ENCODE measurements at places on chromosomes 12 and 14. TPM values are rescaled to one million over a fixed set of nuclear protein-coding genes. Genes with fewer than 3 reads are reported as not detected.

- no peak for DNase-seq
These were observed 29.1 kb downstream of the BBOF1 start for GRCh38 chr14:74048281-74048680.

DNA sequence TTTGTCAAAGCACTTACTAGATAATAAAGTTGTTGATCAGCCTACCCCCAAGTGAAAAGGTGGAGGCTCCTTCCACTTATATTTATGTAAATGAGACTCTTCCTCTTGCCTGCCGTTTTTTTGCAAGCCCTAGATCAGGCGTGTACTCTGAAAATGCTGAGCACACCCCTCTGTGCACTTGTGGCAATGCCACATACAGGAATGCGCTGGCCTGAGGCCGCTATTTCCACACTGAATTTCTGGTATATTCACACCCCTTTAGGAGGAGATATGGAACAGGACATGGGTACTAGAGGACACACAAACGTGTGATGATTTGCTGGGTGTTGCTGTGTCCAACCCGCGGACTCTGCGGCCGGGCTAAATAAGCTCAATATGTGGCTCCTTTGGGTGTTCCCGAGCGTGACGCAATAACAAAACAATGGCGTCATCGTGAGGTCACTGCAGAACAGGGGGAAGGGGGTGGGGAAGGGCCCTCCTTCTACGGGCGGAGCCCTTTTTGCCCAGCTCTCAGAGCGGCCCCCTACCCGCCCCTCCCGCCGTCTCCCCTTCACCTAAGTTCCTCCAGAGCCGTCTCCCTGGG is 554 bp upstream of the TSPAN31 start:
- DNase-seq = peak; percentile 59

GRCh38 chr12:24212496-24212895 is 263.0 kb upstream of the SOX5 start:
- no peak for DNase-seq

DNA sequence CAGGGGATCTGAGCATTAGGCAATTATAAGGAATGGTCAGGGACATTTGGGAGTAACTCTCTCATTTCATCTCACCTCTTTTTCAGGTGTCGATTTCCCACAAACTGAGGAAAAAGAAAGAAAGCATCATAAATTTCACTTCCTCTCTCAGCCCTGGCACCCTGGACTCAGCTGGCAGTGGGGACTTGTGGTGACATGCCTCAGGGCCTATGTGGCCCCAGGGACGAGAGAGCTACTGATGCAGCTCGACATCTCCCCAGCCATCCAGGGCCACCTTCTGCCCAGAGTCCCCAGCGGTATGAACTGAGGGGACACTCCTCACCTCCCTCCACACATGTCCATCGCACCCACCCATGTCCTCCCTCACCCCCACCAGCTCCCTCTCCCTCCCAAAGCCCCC is 11.7 kb downstream of the TNFRSF1A start:
- DNase-seq = no peak

GRCh38 chr12:34390846-34391700 is 368.8 kb downstream of the ALG10 start:
- DNase-seq = no peak

- no peak for DNase-seq
These were observed 31.7 kb upstream of the TDRD9 start for GRCh38 chr14:103896578-103896977.

DNA sequence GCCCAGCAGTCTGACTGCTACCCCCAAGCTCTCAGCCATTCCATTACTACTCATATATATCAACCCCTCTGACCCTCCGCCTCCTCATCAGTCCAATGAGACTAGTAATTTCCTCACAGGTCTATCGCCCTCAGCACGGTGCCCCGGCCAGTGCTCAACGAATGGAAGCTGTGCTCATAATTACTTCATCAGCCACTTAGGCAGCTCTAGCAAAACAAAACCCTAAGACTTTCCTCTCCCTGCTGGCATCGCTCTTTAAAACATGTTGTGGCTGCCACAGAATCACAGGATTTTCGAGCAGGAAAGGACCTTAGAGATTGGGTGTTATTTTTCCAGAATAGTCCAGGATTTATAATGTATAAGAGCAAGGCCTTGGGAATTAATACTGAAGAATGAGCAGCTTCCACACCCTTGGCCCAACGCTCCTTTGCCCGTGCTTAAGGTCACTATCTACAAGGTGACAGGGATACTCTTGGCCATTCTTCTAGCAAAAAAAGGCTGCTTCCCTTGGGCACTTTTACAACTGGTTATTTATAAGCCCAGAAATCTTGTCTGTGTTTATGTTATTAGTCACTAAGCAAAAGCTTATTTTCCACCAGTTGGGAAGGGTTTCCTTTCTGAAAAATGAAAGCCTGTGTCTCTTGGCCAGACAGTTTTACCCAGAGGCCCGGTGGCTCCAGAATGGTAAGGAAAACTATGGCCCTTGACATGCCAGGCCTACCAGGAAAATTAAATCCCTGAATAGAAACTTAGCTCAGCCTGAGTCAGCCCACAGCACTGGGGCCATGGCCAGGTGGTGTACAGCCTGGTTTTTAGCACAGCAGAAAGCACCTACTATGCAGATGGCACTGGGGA is 47.9 kb downstream of the NUAK1 start:
- DNase-seq = no peak

GRCh38 chr14:79544698-79545070 is 666.6 kb downstream of the DIO2 start:
- DNase-seq = no peak

DNA sequence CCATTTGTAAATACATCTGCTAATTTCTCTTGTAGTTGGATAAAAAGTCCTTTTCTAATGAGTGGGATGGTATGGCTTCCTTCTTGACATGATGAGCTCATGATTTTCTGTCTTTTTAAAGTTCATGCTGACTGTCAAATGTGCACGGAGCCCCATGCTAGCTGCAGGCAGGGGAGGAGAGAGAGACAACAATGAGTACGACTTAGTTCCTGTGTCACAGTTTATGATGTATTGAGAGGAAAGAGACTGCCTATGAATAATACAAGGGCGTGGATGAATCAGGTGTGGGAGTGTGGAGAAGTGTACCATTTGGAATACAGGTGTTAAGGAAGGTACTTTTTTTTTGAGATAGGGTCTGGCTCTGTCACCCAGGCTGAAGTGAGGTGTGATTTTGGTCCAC is 10.7 kb upstream of the TBC1D30 start:
- DNase-seq = no peak

GRCh38 chr12:820336-820735 is 68.0 kb downstream of the WNK1 start:
- no peak for DNase-seq

DNA sequence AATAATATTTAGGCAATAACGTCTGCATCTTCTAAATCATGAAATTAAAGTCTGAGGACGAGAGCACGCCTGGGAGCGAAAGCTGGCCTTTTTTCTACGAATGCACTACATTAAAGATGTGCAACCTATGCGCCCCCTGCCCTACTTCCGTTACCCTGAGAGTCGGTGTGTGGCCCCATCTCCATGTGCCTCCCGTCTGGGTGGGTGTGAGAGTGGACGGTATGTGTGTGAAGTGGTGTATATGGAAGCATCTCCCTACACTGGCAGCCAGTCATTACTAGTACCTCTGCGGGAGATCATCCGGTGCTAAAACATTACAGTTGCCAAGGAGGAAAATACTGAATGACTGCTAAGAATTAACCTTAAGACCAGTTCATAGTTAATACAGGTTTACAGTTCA is 19.3 kb downstream of the CKB start:
- DNase-seq = no peak

- DNase-seq = no peak
These were observed 13.3 kb downstream of the AMN start for GRCh38 chr14:102935756-102936155.

DNA sequence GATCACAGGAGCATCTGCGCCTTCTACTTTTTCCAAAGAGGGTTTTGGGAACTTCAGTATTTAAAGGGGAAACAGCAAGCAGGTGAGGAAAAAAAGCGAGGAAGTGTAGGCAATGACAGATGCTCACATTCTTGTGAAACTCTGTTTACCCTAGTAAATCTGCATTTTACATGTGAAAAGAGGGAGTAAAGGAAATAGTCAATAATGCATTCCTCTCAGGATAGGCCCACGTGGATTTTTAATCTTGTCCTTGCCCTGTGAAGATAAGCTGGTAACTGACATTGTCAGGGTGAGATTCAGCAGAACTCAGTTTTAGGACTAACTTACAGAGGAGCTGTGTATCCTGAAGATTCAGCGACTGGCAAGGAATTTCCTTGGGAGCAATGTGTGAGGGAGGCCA is 1119.2 kb upstream of the TMEM132C start:
- DNase-seq = no peak

DNA sequence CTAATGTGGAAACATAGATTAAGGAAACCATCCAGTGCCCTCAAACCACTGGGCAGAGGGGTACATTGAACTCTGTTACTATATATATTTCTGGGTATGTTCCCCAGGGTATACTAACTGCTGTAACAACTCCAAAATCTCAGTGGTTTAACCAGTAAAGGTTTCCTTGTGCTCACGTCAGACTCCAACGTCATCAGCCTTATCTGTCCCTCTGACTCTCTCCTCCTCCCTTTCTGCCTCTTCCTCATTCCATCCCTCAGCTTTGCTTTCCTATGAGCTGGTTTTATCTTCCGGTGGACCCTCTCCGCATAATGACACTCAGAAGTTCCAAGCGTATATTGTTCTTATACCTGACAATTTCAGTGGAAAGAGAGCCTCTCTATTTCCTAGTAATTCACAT is 21.2 kb upstream of the SMCO2 start:
- no peak for DNase-seq

The TAS2R46 gene
- 1.6 TPM for total RNA-seq

The APOF gene
- total RNA-seq = not detected

The CLEC1B gene
- total RNA-seq = not detected

The TRPV4 gene
- total RNA-seq = 3.0 TPM

The EIF2S3B gene
- total RNA-seq = 0.42 TPM

The LRRIQ1 gene
- total RNA-seq = 5.4 TPM

The NANOG gene
- 0.20 TPM for total RNA-seq

The HPD gene
- total RNA-seq = not detected
